ENCODE measurements at places on chromosomes 5 and 9. TPM values are rescaled to one million over a fixed set of nuclear protein-coding genes. Genes with fewer than 3 reads are reported as not detected.

Gene CATSPER3
- not detected for total RNA-seq

Gene NDUFS4
- total RNA-seq: 105 TPM

DNA sequence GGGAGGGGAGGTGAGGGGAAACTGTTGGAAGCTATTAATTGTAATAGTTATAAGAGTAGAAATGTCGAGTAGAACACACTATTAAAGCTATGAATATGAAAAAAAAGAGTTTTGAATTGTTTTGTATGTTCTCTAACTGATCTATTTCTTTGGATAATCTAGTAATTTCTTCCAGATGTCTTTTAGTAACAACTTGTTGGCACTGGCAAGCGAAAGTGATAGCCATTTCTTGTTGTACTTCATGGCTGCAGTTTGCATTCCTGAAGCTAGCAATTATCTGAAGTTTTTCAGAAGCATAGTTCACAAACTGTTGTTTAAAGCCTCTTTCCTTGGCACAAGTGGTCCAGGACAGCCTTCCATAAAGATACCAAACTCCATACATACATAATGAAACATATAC, 49.4 kb upstream of the SPATA31C2 start:
- DNase-seq: no peak

Gene SLCO6A1
- total RNA-seq: not detected

DNA sequence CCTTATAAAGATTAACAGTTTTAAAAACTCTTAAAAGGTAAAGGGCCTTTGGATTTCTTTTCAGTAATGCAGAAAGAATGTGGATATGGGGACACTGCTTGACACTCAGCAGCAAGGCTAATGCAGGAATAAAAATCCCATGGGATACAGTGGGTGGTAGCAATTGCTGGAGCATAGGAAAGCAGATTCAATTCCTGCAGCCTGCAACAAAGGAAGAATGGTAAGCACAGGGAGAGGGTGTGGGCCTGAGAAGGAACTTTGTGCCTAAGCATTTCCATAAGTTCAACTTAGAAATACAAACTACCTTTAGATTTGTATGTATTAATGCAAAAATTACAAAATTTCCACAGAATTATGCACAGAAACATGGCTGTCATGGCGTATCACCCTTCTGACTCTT, 65.8 kb upstream of the CDK5RAP2 start:
- no peak for DNase-seq

Gene SH3GL2
- 4.5 TPM for total RNA-seq

Gene SLC4A9
- 0.11 TPM for total RNA-seq

Measured in urinary bladder (tissue), 4 donors.